ENCODE measurements at places on chromosomes 1 and 21. TPM values are rescaled to one million over a fixed set of nuclear protein-coding genes. Genes with fewer than 3 reads are reported as not detected.

Gene LIN28A
- total RNA-seq: not detected

Gene SPRR2D
- not detected for total RNA-seq

Gene ARMH1
- 0.71 TPM for total RNA-seq

Gene AADACL4
- 0.83 TPM for total RNA-seq

Gene WNT9A
- total RNA-seq: 0.37 TPM

Gene TMOD4
- total RNA-seq: not detected
